ENCODE measurements at places on chromosomes 3 and 15.
A peak's percentile ranks its signal among the peaks of the same experiment; 100 is the strongest.

DNA sequence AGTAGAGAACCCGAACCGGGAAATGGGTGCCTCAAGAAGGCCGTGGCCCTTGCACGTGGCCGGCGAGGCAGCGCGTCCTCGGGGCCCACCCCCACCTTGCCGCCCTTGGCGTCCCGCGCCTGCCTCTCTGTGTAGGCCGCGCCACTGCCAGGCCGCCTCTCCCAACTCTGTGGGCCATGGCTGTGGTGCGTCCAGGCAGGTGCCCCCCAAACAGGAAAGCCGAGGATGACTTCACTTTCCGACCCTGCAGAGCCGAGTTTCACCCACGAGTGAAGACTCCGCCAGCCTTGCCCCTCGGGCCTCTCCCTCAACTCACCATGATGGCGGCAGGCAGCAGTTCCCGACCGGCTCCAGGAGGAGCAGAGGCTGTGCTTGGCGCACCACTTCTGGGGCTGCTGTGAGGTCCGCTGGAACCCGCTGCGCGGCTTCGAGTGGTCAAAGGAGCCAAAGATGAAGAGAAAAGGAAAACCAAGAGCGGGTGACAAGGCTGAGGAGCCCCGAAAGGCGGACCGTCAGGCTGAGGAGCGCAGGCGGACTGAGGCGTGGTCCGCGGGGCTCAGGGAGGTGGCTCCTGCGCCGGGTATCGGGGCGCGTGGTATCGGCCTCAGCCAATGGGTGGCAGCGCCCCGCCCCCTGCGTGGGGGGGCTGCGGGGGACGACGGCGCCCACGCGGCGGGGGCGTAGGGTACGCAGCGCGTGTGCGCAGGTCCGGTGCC is at the start of gene DAZL:
DAZL (minus strand) TSS at position 537 of the 716 bp plus-strand sequence; CDS start at position 319, 218 bp downstream.
- no peak for DNase-seq

GRCh38 chr3:3023111-3023745 is 86.9 kb downstream of the IL5RA start:
- DNase-seq = no peak

DNA sequence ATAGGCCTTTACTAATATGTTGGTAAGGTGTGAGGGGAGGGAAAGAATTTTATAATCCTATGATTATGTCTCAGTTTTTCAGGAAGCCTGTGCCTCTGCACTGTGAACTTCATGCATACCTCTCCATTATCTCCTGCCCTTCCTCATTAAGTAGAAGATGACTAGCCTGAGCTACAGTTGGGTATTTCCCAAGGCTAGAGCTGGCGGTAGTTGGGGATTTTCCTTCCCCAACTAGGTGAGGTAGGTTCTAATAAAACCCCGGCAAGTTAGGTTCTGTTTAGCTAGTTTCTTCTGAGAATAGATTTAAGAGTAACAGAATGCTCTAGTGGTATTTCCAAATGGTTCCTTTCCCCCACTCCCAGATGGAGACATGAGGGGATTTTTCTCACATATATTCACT is 414.5 kb downstream of the GRM7 start:
- no peak for DNase-seq

- no peak for DNase-seq
Measured at GRCh38 chr15:49848807-49849206, 228.0 kb downstream of the DTWD1 start.

DNA sequence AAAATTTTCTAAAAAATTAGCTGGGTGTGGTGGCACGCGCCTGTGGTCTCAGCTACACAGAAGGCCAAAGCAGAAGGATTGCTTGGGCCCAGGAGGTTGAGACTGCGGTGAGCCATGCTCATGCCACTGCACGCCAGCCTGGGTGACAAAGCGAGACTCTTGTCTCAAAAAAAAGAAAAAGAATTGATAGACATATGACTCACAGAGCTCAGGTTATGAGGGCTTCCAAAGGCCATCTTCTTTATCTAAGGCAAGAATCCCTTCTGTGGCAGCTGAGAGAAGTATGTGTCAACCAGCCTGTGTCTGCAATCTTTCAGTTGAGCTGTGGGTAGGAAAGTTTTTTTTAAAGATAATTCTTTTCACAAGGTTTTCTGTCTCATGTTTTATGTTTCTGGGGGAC is 53.9 kb downstream of the MRPS25 start:
- no peak for DNase-seq

- no peak for DNase-seq
Measured at GRCh38 chr3:146585156-146585555, 20.0 kb downstream of the PLSCR5 start.

- DNase-seq = no peak
Measured at GRCh38 chr3:127820826-127821313, 1.4 kb downstream of the MGLL start.

DNA sequence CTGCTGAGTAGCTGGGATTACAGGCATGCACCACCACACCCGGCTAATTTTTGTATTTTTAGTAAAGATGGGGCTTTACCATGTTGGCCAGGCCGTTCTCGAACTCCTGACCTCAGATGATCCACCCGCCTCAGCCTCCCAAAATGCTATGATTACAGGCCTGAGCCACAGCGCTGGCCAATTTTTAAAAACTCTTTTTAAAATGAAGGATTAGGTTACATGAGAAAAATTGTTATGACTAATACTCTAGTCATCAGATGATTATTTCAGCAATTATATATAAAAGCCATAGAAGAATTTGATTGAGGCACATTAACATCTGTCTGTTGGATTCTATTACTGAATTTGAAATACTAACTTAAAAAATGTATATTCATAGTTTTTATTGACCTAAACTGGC is 134.1 kb upstream of the MNS1 start:
- no peak for DNase-seq

- DNase-seq = peak; percentile 80
Measured at GRCh38 chr3:129605203-129605921, 1.1 kb downstream of the PLXND1 start.

DNA sequence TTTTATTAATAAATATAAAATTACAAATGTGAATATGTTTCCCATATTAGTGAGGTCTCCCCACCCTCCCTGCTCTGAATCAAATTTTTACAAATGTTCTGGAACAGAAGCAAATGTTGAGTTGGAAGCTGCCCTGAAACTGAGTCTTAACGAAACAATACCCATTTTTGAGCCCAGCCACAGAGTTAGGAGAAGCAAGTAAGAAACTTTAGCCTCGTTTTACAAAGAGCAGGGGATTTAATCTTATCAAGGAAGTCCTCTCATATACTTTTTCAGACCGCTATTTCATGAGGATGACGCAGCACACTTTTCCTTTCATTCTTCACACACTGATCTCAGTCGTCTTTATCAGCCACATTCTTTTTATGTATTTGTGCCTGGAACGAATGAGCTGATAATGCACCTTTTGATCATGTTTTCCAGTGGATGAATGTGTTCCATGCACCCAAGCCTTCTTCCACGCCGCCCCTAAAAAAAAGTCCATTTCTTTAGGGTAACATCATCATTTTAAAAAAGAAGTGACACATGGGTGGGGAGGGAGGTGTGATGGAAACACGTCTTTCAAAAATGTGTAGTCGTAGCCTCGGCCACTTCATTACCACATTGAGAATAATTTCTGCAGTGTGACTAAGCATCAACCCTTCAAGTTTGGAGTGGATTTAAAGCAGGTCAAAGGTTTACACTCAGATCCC is 48.1 kb downstream of the SETMAR start:
- no peak for DNase-seq

DNA sequence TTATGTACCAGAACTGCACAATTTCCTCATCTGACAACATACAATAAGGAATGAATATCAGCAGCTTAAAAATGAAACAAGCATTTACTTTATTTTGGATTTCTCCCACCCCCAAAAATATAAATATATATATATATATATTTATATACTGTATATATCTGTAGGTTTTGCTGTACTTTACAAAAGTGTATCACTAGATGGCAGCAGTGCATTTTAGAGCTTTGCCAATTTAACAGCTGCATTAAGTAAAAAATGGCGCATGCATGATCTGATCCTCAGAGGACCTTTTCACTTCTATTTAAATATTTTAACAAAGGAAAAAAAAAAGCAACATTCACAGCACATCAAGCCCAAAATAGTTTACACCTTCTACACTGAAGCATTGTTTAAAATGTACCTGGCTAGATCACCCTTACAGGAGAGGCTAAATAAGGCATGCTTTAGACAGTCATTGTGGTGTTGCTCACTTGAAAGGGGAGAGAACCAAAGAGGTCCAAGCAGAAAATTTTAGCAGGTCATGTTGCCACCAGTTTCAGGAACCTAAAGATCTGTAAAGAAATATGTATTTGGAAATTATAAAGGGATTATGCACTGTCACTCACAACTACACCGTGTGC is 72.6 kb downstream of the NPTN start:
- peak; percentile 73 for DNase-seq

DNA sequence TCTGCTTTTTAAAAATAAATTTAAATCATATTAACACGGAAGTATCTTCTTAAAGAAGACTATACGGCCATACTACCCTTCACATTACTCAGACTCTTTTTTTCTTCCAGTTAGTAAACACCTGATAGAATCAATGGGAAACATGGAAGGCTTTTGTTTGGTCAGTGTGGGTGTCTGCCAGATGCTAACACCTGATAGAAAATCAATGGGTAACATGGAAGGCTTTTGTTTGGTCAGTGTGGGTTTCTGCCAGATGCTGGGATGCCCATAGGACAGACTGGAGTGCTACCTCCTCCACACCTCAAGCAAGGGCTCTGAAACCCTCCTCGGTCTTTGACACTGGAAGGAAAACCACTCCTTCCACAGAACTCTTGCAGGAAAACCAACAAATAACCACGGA is 29.2 kb downstream of the HACL1 start:
- DNase-seq = no peak

GRCh38 chr15:63083044-63083443 is 38.6 kb upstream of the LACTB start:
- no peak for DNase-seq

All from RPMI8226 (cell line).